ENCODE measurements at places on chromosomes 12 and 14.

DNA sequence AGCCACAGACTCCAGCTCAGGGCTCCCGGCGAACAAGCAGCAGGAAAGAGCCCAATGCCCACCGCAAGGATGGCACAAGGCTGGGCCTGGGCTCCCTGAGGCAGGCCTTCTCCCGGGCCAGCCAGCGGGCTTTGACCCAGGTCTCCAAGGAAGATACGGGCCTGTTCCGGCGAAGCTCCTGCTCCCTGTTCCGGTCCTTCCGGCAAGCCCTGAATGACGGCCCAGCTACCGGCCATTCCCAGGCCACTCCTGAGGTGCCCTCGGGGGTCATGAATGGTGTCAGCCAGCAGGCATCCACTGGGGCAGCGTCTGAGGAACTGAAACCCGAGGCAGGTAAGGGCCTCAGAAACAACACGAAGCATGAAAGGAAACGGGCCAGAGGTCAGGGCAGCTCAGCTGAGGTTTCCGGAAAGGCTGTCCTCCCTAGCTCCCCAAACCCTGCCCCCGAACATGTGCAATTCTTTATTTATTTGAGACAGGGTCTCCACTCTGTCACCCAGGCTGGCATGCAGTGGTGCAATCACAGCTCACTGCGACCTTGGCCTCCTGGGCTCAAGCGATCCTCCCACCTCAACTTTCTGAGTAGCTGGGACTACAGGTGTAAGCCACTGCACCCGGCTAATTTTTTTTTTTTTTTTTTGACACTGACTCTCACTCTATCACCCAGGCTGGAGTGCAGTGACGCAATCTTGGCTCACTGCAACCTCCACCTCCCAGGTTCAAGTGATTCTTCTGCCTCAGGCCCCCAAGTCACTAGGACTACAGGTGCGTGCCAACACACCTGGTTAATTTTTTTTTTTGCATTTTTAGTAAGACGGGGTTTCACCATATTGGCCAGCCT lies 6.0 kb downstream of the EXOC3L4 start:
- peak; percentile 60 for DNase-seq

DNA sequence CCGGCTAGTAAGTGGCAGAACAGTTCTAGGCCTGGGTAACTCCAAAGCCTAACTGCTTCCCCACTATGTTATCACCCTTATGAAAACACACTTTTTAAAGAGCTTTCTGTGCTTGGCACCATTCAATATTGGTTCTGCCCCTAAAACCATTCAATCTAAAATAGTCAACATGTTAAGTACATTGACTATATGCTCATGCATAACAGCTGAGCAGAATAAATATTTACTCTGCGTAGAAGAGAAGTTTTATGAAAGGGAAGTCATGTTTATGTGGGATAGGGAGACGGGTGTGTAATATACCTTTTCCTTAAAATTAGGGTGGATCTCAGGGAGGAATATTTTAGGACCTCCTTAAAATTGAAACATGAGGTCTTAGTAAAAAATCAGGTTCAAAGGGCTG lies 80.5 kb downstream of the SAMD4A start:
- DNase-seq = no peak

- peak; percentile 100 for DNase-seq
Measured at GRCh38 chr14:105473677-105474482, 741 bp upstream of the CRIP2 start.

DNA sequence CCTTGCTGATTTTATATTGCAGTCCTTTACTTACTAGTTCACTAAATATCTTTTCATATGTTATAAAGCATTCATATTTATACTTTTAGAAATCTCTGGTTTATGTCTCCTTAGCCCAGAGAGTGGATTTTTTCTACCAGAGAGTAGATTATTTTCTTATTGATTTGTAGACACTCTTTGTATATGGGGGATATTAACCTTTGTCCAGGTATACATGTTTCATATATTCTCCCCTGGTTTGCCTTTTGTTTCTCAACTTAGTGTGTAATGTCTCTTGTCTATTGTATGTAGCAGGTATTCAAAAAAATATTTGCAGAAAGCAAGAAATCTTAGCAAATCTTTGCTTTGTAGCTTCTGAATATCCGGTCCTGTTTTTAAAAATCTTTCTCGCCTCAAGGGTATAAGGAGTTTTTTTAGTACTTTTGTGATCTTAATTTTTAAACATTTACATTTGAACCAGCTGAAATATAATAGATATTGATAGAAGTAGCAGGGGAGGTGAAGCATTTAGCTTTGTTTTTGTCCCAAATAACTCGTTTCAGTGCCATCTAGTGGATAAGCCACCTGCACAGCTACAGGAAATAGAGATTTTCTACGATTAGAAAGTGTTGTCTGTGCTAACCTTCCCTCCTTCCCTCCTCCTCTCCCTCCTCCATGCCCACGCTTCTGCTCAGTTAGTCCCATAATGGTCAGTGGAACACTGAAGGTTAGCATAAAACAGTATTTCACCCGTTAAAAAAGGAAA lies 97.0 kb downstream of the PHETA1 start:
- DNase-seq = no peak

DNA sequence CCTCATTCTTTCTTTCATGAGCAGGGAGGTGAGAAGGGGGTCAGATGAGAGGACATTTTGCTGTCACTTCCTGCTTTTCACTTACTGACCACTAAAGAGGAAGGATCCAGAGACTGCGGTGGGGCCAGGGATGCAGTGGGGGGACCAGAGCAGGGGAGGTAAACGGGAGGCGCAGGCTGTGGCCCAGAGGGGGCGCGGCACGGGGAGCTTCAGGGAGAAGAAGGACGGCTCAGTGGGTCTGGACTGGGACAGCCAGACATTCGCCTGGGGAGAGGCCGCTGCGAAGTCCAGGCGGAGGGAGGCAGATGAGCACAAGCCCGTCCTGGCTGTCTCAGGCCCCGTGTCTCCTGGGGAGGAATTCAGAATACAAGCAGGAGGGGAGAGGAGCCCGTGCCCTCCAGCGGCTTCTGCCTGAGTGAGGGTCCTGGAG lies 41.2 kb downstream of the SLC6A12 start:
- DNase-seq = peak; percentile 62

DNA sequence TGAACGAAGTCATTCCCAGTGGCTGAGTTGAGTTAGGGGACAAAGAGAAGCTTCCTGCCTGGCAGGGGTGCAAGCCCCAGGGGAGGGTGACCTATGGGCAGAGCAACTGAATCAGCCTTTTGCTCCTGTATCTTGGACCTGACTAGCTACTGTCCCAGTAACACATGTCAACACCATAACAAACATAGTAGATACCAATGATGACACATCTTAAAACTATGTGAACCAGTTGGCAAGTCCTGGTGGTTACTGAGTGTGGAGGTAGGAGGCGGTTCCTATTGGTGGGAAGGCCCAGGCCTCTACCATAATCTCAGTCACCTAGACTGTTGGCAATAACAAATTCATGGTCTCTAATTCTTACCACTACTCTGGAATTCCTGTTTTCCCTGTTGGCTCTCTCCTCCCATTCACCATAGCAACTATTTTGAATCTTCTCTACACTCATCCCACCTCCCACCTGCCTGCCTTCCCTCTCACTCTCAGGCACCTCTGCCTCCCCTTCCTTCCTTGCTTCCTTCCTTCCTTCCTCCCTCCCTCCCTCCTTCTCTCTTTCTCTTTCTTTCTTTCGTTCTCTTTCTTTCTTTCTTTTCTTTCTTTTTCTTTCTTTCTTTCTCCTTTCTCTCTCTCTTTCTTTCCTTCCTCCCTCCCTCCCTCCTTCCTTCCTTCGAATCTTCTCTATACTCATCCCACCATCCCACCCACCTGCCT lies 8.1 kb upstream of the P2RX7 start:
- no peak for DNase-seq

DNA sequence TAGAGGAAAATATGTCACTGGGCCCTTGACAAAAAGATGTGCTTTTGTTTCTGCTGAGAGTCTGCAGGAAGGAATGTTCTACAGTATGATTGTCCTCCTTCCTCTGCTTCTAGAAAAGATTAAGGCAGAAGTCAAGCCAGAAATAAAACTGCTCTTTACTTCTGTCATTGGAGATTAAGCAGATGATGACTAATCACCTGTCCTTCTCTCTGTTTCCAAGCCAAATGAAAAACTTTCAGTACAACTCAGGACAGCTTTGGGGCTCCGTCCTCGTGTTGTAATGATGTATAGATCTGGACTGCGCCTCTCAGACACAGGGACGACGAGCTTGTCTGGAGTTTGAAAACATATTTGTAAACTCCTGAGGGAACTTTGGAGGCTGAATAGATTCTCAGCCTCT lies 159.3 kb downstream of the DYRK2 start:
- DNase-seq = no peak

DNA sequence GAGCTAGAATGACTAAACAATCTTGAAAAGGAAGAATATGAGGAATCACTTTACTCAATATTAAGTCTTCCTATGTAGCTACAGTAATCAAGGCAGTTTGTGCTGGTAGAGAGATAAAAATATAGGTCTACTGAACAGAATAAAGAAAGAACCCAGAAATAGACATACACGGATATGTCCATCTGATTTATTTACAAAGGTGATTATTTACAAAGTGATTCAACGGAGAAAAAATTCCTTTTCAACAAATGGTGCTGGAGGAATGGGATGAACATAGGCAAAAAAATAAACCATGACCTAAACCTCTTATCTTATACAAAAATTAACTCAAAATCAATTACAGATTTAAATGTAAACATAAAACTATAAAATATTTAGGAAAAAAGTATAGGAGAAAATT lies 36.6 kb downstream of the TAOK3 start:
- no peak for DNase-seq

- DNase-seq = no peak
Measured at GRCh38 chr12:102509123-102509626, 28.8 kb upstream of the IGF1 start.

GRCh38 chr14:22900081-22900799 lies 17.2 kb downstream of the REM2 start:
- DNase-seq = peak; percentile 83

DNA sequence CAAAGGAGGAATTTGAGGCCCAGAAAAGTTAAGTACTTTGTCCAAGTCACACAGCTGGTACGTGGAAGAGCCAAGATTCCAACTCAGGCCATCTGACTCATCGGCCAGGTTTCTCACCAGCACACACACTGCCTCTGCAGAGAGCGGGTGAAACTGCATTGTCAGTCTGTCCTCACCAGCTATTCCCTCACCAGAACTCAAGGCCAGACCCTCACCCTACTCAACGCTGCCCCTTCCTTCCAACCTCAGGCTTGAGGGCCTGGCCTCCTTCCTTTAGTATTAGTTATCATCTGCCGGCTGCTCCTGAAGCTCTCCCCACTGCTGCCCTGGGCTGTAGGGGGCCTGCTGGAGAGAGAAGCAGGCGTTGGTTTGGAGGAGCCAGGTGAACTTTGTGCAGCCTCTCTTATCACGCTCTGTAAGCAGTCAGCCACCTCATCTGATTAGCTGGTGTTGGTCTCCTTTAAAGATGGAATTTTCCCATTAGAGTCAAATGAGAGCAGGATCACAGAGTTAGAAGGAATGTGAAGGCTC lies 16.6 kb upstream of the PLEK2 start:
- DNase-seq = peak; percentile 41

DNA sequence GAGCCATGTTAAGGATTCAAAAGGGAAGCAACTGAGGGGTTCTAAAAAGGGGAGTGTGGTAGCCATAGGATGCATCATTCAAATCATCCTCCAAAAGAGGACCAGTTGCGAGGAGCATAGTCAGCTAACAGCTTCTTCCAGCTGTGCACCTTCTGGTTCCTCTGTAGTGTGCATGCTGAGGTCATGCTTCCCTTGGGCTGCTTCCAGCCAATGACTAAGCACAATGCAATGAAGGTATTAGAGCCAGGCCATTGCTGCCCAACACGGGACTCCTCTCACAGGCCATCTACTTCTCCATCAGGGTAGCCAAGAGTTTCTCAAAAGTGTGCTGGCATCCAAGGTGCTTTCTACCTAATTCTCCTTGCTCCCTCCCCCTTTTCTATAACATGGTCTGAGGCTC lies 69.2 kb upstream of the ARID2 start:
- DNase-seq = no peak

- DNase-seq = no peak
Measured at GRCh38 chr12:50004696-50005095, 20.6 kb downstream of the RACGAP1 start.

DNA sequence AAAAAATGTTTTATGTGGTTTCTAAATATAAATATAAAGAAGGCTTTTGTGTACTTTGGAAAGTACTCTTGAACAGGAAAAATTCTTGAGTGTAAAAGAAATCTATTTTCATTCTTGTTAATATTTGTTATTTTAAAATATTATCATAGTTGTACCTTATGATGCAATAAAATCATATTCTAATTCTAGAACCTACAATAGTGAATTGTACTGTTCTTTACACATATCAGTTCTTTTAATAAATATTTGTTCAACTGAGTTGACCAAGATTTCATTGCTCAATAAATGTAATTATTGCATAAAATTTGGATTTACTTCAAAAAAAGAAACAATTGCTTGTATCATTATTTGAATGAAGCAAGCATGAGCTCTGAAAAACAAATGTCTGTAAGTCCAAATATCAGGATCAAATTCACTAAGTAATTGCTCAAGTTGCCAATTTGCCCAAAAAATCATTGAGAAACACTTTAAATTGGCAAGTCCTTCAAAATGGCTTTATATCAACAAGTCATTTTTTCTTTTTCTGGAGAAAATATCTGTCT lies 191.6 kb upstream of the SLC16A7 start:
- no peak for DNase-seq

- no peak for DNase-seq
Measured at GRCh38 chr12:24770821-24771220, 178.1 kb downstream of the BCAT1 start.

DNA sequence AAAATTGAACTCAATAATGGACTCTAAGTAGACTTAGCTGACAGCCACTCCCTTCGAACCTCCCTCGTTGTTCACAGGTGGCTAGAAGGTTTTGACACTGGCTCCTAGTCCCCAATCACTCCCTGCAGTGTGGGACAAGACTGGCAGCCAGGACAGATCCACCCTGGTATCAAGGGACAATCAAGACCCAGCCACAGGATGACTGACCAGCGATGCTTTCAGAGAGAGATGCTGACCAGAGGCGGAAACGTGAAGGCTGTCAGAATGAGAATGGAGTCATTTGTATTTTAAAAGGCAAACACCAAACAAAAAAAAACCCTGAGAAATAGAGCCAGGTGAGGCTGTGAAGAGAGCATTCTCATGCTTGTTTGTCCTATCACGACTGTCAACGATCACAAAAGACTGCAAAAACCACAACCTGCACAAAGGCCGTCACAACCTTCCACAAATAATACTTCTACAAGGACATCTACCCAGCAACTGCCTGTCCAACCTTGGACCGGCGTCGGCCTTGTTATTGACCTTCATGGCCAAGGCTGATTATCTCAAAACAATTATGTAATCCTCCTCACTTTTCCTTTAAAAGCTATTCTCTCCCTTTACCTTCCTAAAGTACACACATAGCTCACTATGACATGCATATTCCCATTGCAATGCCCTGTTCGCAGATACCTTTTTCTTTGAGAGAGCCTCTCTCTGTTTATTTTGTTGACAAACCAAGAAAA lies 13.2 kb downstream of the EIF5 start:
- no peak for DNase-seq
